ENCODE measurements at places on chromosomes 1 and 21. TPM values are rescaled to one million over a fixed set of nuclear protein-coding genes. Genes with fewer than 3 reads are reported as not detected.

The ECM1 gene
- total RNA-seq, result 11.3 TPM

DNA sequence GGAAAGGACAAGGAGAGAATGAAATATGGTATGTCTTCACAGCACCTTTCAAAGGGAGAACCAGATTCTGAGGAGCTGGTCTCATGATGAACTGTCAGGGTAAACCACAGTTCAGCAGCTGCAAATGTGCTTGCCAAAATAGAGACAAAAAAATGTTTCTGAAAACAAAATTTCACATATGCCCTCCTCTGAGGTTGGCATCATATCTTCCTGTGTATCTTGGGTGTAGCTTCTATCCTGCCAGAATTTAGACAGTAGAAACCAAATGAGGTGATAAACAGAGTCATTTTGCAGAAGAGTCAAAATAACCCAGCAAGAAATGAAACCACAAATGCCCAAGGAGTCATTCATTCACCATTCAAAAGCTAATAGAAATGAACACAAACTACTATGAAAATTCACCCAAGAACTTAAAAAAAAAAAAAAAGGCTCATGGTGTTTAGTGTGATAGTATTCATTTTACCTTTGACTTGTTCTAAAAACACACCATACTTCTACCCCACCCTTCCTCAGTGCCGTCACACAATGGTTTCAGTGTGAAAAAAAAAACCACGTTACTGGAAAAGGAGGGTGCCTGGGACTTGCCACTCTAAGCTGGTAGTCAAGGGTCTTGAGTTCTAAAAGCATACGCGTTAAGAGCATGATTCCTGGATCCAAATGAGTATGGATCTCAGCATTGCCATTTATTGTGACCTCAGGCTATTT is 18.5 kb downstream of the SELL start:
- DNase-seq, result no peak

DNA sequence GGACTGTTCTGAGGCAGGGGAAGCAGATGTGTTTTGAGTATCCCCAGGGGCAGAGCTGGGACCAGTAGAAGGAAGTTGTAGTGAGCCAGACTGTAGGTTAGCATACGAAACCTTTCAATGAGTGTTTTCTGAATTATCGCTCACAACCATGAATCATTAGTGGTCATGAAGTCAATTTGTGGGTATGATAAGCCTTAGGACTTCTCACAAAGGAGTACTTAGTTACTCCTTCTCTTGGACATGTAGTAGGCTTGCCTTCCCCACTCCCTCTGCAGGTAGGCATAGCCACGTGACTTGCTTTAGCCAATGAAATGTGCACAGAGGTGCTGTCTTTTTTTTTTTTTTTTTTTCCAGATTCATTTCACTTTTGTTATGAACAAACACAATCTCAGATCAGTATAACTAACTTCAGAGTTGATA is 23.9 kb upstream of the FAAH start:
- DNase-seq, result no peak

DNA sequence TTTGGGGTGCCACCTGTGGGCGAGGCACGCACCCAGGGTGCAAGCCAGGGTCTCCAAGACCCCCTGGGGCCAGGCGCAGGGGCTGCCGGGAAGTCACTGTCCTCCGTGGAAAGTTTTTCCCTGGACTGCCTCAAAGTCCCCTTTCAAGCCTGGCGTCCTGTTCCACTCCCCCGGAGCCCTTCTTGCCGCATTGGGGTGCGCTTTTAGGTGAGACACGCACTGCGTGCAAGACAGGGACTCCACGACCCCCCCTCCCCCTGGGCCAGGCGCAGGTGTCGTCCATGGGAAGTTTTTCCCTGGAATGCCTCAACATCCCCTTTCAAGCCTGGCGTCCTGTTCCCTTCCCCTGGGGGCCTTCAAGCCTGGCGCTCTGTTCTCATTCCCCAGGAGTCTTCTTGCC is 137.1 kb downstream of the LIPI start:
- DNase-seq, result no peak

DNA sequence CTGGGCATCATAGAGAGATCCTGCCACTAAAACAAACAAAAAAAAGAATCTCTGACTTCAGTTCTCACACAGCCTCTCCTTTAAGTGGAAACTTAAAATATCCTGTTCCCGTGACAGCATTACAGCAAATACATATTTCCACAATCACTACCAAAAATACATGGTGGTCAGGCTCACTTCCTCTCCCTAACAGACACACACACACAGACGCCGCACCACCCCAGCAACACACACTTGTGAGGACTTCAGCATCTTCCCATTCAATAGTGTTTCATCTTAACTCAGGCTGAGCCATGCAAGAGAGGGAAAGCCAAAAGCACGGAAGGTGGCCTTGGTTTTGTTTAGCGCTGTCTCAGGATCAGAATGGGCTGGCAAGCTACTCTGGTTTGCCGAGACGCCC is 21.9 kb downstream of the KIAA1614 start:
- no peak for DNase-seq

- DNase-seq, result peak; percentile 80
Observed at GRCh38 chr1:31182352-31182751, 57.3 kb downstream of the NKAIN1 start.

DNA sequence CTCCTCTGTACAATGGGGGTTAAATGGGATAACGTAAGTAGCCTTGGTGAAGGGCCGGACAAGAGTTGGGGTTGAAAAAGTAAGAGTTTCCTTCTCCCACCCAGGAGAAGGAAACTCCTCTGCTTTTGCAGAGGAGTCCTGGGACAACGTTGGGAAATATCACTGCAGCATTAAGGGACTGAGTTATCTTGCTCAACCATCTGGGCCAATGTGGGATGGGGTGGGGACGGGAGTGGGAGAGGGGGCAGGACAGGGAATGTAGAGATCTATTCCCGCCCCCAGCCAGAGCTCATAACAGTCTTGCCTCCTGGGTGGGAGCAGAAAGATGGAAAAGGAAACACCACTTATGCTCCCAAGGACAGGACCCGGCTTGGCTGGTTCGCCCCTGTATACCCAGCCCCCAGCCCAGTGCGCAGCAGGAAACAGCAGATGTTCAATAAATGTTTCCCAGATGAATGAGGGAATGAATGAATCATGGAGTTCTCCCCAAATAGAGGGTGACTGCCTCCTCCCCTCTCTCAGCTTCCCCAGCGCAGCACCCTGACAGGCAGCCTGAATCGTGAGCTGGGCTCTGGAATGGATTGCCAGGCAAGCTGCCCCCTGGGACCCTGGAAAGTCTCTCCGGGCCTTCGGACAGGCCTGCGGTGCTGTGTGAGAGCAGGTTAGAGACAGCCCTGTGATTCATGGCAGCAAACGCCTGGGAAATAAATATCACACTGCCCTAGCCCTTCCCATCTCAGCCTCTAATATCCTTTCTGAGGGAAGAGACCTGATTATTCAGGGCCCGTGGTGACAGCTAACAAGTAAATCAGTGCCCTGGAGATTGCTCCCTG is 24.8 kb downstream of the FBXO2 start:
- DNase-seq, result no peak

- DNase-seq, result no peak
Observed at GRCh38 chr1:211336775-211337174, 10.1 kb downstream of the TRAF5 start.

DNA sequence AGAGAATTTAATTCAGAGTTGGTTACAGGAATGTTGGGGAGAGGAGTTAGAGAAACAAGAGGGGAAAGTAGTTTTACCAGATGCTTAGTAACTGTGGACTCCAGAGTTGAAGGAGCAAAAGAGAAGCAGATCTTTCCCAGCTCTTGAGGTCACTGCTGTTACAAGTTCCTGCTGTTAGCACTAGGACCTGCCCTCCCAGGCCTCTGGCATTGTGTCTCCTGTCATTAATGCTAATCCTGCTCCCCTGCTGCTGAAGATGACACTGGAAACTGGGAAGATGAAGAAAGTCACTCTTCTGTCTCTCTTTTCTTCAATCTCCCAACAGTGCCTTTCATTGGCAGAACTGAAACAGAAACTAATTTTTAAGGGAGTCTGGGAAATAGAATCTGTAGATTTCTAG is 845.6 kb downstream of the ADGRL2 start:
- no peak for DNase-seq

Data from thyroid gland (tissue), 4 donors.